Activated CD8-positive, alpha-beta memory T cell treated with anti-CD3 and anti-CD28 coated beads for 24 hours (primary cell): ENCODE measurements at places on chromosomes 3 and 15.

- no peak for DNase-seq
Observed at GRCh38 chr15:101445562-101446517, 43.7 kb downstream of the PCSK6 start.

DNA sequence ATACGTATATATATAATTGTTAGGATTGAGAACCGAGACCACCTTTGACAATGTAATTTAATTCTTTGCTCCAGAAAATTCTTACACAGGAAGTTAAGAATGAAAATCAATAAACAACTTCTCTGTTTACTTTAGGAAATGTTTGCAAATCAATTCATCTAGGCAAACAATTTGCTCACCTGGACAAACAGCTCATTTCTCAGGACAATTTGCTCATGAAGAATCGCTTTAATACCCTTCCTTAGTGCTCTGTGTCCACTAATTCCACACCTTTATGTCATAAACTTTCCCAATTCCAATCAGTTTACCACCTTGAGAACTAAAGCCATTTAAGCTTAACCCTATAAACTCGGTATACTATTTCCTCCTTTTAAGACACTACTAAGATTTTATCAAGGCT is 292.2 kb downstream of the BCHE start:
- no peak for DNase-seq

DNA sequence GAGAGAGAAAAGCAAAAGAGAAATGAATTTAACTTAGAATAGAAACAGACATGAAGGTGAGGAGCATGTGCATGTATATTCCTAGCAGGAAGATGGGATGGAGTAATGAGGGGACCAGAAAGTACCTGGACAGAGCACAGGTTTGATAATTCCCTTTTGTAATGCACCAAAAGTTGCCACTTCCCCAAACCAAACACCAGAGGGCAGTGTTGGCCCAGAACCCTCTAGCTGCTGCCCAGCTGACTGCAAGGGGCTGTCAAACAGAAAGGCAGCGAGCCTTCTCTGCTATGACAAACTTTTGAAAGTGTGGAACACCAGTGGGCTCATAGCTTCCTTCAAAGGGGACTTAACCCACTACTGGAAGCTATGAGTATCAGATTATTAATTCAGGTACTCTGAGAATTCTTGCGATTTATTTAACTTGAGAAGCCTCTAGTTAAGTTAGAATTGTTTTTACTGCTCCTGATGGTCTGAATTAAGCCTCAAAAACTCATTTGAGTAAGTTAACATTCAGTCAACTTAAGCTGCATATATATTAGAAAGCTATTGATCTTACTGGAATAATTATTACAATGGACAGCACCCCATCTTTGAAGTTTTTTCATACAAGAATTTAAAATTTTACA is 234.9 kb downstream of the NEK10 start:
- DNase-seq: peak; percentile 76

DNA sequence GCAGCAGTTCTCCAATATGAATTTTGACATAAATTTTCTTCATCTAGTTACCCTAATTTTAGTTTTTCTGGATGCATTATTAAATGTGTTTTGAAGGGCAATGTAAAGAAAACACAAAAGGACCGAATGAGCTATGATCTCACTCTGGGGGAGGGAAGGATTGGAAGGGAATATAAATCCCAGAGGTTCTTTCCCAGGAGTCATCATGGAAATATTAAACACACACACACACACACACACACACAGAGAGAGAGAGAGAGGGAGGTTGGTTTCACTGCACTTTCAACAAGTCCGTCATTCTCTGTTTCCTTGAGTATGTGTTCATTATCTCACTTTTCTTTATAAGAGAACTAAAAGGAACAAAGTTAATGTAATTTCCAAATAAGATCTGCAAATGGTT is 70.7 kb upstream of the DCBLD2 start:
- no peak for DNase-seq

DNA sequence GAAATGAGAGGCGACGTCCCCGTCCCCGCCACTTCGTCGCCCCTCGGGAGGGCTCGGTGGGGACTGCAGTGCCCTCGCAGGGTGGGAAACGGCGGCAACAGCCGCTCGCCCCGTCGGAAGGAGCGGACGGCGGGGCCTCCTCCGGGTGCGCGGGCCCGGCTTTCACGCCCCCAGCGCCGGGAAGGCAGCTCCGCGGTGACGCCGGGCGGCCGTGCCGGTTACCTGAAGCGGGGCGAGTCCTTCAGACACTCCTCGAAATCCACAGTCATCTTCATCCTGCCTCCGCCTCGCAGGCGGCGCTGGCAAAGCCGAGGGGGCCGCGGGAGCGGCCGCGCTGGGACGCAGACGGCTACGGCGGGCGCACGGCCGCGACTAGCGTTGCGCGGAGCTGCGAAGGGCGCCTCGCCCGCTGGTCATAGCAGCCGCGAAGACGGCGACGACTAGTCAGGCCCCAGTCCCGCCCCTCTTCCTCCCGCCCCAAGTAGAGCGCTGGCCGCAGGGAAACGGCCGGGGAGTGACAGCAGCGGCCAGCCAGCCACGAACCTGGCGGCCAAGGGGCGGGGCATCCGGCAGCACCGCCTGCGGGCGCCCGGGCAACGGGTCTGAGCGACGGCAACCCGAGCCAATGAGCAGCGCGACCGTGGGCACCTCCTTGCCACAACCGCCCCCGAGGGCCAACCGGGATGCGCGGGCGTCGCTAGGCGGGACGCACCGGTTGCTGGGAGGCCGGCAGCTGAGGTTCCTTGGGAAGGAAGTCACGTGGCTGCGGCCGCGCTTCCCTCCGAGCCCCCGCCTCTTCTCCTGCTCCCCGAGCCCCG is at the start of gene ACAP2:
Gene ACAP2, minus strand, starts transcription at position 448 of the 818 bp plus-strand sequence. Its CDS starts 173 bp downstream, at position 275.
- peak; percentile 100 for DNase-seq

GRCh38 chr15:71934446-71934845 is 124.1 kb downstream of the NR2E3 start:
- no peak for DNase-seq

DNA sequence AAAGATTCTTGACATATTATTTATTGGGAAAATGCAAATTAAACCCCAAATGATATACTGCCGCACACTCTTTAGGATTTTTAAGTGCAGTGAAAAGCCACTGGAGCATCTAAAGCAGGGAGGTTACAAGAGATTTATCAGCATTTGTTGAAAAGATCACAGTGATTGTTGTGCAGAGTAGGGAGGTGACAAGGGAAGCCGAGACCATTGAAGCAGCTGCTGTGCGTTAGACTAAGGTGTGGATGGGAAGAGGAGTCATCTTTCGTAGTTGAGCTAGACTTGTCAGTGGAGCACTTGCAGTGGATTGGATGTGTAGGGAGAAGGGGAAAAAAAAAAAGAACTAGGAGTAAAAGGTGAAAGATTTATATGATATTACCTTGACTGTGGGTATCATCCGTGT is 854.6 kb downstream of the NTRK3 start:
- no peak for DNase-seq

GRCh38 chr15:31497838-31498237 is 171.2 kb downstream of the KLF13 start:
- peak; percentile 37 for DNase-seq

- no peak for DNase-seq
Observed at GRCh38 chr3:38021196-38021595, 8.2 kb downstream of the PLCD1 start.

DNA sequence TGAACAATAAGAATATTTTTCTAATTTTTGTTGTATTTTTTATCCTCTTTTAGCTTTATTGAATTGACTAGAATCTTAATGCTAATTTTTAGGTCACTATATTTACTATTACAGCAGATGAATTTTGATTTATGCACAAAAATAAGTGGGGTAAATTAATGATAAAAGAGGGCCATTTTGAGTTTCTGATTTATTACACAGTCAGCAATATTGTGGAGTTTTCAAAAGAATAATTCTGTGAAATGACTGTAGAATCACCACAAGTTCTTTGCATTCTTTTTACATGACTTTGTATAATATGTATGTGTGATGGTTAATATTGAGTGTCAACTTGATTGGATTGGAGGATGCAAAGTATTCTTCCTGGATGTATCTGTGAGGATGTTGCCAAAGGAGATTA is 812.4 kb upstream of the DPPA4 start:
- DNase-seq: no peak

DNA sequence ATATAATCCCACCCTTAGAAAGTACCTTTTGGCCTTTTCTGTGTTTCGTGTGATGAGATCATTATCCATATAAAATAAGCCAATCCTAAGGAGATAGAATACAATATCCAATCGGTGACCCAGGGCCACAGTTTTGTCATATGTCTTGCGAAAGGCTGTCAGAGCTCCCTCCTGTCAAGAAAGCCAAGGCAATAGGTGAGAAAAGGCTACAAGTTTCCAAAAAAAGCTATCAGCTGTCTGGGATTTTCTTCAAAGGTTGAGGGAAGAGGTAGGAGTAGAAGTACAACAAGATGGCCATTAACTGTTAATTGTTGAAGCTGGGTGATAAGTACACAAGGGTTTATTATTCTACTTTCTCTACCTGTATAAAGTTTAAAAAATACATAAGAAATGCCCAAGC is 4.0 kb downstream of the PSMD6 start:
- DNase-seq: no peak

DNA sequence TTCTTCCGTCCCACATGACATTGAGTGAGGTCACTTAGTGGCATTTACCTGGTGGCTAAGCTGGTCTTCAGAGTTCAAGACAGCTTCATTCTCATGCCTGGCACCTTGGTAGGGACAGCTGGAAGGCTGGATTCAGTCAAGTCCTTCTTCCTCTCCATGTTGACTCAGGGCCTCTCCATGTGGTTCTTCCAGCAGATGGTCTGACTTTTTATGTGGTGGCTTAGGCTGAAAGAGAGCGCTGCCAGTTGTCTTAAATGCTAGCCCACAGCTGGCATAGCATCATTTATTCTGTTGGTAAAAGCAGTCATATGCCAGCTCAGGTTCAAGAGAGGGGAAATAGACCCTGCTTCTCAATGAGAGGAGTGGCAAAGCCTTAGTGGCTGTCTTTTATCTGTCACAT is 53.0 kb upstream of the CTDSPL start:
- no peak for DNase-seq

DNA sequence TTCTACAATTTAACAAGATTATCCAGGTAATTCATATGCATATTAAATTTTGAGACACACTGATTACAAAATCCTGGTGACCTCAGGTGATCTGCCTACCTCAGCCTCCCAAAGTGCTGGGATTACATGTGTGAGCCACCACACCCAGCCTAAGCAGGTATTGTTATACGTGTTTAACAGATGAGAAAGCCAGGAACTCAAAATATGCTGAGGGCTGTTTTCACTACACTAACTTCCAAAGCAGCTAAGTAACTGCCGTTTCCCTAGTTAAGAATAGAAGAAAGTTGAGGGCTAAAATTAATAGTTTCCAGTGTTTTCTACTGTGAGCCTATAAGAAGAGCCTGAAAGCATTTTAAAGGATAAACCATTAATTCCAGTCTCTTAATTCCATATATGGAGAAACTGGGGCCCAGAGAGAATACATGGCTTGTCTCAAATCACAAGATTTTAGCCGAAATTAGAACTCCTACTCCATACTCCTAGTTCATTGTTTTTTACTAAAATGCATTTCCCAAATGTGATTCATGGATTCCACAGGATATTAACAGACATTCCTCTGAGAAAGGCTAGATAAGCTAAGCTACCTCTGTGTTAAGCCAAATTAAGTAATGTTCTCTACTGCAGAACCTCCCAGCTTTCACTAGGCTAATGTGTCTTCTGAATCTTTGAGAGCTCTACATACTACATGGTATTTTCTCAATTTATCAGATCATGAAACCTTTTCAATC is 17.0 kb upstream of the AVEN start:
- no peak for DNase-seq

DNA sequence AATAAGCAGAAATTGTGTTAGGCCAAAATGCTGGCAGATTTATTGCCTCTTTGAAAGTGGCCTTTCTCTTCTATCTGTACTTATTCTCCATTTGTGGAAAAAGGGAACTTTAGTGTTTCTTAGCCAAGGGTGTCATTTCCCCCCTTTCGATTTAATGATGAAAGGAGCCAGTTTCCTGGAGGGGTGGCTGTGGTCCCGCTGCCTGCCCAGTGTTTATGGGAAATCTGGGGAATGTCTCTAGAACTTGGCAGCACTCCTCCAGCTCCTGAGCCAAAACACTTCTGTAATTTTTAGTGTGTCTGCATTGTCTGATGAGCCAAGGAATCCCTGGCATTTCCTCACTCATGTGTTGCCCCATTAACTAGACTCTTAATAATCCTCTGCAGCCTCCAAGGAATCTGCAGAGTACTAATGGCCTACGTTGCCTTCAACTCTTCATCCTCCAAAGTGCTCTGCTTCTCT is 448.8 kb downstream of the GRM7 start:
- no peak for DNase-seq

DNA sequence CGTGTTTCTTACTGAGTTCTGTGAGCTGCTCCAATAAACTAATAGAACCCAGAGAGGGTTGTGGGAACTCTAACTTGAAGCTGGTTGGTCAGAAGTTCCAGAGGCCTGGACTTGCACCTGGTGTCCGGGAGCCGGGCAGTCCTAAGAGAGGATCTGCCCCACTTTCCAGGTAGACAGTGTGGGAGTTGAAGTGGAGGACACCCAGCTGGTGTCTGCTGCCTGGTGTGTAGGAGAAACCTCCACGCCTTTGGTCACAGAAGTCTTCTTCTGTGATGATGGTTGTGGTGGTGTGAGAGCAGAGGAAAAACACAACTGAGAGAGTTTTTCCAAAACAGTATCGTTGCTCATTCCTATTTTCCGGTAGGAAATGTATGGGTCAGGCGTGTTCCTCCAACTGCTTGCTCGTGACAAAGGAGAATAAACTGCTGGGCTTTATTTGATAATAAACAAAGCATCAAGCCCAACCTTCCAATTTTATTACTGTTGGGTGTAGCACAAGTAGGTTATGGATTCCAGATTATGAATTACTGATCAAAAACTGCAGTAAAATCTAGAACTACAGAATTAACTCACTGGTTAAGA is 137.0 kb downstream of the KLF13 start:
- peak; percentile 26 for DNase-seq

DNA sequence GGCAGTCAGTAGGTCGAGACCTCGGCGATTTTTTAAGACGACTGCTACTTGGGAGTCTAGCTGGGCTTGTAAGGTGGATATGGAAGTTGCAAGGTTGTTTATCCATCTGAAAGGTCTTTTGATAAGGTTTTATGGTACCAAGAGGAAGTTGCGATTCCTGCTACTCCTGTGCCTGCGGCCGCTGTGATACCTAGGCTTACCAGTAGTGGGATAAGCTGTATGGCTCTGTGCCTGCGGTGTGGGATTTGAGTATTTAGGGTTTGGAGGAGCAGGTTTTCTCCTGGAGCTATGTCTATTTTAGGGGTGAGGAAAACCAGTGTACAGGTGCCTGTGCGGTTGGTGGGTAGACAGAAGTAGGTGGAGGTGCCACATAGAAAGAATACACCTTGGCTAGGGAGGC is 1059.8 kb downstream of the SI start:
- no peak for DNase-seq

DNA sequence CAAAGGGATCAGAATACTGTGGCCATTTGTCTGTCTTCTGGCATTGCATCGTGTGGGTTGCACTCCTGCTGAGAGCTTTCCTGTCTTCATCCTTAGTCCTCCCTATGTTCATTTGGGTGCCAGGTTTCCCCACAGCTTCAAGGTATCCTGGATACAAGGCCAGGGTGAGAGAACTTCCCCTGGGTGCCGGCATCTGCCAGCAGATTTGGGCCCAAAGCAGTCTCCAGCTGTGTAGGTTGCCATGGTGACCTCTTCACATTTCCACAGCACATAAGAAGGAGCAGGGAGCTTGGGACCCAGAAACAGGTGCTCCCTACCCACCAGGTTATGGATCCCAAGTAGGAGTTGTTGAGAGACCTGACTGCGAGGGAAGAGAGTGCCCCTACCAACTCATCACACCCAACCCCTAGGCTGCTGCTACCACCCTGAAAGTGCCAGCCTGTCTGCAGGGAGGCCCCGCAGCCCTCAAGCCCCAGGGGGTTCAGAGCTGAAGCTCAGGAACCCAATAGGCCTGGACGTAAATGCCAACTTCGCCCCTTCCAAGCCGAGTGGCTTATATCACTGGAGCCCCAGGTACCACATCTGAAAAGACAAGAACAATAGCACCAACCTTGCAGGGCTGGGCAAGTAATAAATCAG is 19.9 kb downstream of the TTC21A start:
- DNase-seq: no peak
